ENCODE measurements at places on chromosomes 13 and 19.

DNA sequence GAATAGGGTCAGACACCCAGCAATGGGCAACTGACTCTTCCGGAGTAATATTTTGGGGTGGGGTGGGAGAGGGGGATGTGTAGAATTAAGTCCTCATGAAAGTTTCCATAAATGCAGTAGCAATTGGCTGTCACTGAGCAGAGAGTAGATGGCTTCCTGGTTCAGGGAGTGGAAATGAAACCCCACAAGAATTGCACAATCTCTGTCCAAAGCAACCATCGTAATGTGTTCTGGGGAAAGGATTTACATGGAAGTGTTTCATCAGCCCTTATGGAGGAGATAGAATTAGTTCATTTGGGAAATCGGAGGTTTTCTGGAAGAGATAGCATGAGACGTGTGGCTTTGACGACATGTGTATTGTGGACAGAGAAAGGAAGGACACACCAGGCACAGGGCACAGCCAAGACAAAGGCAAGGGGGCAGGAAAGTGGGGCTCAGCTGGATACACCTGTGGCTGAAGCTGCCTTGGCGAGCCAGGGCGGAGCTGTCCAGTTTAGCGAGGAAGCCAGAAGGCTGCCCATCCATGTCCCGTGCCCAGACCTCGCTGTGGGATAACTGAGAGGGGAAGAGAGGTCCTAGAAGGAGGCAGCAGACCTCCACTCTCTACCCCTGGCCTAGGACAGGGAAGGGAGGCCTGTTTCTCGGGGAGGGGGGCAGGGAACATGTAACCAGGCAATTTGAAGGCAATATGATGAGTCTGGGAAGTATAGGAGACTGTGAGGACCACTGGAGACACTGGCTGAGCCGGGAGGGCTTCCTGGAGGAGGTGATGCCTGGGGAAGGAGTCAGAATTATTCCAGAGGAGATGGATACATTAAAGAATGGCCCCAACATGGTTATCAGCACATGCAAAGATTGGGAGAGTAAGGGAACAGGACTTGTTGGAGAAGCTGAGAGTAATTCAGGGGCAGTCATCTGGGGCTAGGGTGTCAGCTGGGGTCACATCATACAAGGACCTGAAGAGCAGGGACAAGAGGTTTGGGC lies 2.6 kb upstream of the CLEC4G start:
- DNase-seq = no peak

DNA sequence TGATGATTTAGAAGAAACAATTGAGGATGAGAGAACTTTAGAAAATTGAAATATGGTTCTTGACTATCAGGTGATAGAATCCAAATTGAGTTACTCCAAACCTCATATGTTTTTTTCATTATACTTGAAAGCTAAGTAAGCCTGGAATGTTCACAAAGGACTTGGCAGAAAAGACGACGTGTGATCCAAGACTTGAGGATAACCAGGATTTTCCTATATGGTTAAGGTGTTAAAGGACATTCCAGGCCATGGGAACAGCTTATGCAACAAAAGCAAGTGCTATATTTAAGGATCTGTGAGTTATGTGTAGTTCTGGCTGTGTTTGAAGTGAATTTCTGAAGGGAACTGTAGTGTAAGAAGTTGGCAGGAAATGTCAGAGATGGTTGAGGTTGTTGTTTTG lies 52.5 kb downstream of the SLITRK1 start:
- no peak for DNase-seq

- no peak for DNase-seq
Observed at GRCh38 chr19:52335768-52336116, 301 bp upstream of the ZNF610 start.

GRCh38 chr19:43976732-43977131 lies 7.3 kb upstream of the ZNF155 start:
- no peak for DNase-seq

DNA sequence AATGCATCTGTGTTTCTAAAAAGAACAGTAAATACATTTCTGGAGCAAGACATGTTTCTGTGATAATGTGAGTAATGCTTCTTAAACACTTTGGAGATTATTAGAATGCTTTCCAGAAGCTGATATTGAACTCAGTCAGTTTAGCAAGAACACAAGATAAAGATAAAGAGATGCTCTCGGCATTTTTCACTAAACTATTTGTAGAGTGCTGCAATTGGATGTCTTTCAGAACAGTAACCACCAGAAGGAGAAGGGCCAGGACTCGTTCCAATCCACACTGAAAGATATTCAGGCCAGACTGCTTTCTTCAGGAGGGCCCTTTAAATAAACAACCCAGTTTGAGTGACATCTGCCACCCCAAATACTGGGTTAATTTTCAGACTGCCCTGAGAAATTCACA lies 456.0 kb downstream of the TBC1D4 start:
- DNase-seq = no peak

GRCh38 chr19:31377736-31378135 lies 28.5 kb upstream of the TSHZ3 start:
- DNase-seq = no peak

DNA sequence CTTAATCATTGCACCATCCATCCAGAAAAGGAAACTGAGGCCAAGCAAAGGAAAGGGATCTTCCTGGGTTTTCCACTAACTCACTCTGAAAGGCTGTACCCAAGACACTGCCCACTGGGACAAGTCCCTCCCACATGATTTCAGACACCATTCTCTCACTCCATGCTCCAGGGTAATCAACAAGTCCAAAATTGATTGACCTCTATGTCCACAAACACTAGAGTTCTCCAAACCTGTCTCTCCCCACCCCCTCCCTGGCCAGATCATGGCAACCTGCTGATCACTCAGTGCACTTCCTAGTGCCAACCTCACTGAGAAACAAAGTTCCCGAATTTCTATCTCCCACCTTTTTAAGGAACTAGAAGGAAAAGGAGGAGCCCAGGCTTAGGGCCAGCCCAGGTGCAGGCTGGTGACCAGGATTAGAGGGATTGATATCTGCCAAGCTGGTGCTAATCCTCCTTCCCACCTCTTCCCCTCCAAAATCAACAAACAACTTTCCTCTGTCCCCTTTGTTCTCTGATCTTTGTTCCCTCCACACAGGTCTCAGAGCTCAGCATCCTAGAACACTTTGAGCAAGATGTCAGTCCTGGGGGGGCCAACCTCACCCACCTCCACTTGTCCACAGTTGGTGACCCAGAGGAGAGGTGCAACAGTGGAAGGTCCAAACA lies 2.4 kb upstream of the CYP2A13 start:
- no peak for DNase-seq

DNA sequence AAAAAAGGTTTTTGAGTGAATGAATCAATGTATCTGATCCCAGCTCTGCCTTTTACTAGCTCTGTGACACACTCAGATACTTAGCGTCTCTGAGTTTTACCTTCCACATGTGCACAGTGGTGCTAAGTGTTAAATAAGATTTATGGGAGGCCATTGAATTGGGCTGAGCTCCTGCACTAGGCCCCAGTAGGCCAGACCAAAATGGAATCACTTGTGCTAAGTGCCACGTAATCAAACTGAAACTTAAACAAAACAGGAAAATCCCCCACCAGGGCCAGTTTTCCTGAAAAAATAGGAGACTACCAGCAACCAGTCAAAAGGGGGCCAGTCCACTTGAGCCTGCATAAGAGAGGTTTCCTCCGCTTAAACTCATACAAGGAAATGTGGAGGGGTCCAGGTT lies 40.9 kb downstream of the GJA3 start:
- no peak for DNase-seq

GRCh38 chr13:80363890-80364503 lies 23.1 kb upstream of the SPRY2 start:
- no peak for DNase-seq

DNA sequence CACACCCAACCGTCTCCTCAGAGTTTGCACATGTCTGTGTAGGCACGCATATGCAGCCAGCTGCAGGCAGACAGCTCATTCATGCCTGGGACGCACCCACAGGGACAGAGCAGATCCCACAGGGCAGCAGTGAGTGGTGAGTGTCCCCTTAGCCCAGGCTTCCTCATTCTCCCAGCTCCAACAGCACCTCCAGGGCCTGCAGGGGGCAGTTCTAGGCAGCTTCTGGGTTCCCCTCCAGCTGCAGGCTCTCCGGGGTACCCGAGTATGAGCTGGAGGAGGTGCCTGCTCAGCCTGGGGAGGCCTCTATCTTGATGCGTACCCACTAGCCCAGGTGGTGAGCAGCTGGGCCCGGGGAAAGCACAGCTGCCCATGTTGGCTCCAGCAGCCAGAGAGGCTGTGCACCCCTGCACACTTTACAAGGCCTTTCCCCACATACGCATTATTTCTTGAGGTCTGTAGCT lies 1.3 kb upstream of the SHANK1 start:
- DNase-seq = no peak

DNA sequence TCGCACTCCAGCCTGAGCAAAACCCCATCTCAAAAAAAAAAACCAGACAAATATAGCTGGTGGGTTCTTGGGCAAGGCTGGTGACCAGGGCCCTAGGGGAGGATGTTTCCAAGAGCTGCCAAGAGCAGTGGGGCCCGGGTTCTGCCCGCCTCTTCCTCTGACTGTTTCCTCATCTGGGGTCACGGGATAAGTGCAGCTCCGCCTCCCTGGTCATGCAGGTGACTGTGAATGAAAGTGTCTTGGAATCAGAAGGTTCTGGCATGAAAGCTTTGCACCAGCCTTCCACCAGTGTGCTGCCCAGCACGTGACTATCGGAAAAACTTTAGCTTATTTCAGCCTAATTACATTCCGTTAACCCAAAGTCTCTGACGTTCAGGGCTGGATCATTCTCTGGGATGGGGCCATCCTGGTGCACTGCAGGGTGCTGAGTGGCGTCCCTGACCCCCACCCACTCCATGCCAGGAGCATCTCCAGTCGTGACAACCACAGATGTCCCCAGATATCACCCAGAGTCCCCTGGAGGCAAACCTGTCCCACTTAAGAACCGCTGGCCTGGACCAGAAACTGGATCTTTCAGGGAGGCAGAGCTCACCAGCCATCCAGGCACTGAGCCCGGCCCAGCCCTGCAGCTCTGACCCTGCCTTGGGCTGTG lies 85.6 kb downstream of the GNG7 start:
- no peak for DNase-seq

- peak; percentile 71 for DNase-seq
Observed at GRCh38 chr13:28568286-28568685, 73.4 kb upstream of the FLT1 start.

- no peak for DNase-seq
Observed at GRCh38 chr19:28185646-28186045, 1027.3 kb downstream of the UQCRFS1 start.

DNA sequence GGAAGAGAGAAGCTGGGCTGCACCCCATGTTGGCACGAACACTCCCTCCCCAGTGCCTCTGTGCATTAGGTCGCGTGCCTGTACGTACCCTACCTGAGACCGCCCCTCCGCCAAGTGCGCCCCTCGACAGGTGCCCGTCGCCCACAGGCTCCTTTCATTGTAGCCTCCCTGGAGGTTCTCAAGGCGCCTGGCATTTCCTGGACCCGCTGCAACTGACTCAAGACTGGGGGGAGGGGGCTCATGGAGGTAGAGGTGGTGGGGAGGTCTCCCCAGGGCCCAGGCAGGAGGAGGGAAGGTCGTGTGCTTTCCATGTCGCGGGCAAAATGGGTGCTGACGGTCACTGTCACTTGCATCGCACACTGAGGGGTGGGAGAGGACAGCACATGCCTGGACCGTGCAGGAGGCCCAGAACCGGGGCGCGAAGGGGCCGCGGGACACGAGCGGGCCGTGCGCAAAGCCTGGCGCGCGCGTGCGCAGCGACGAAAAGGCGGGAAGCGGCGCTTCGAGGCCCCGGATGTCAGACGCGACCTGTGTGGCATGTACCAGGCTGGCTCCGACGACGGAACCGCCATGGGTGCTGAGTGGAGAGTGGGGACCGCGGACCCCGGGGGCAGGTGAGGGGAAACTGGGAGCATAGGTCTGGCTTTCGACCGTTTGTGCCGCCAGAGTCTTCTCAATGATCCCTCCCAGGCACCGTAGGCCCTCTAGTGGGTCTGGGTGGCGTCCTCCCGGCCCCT lies 16.5 kb downstream of the NFIX start:
- DNase-seq = no peak

DNA sequence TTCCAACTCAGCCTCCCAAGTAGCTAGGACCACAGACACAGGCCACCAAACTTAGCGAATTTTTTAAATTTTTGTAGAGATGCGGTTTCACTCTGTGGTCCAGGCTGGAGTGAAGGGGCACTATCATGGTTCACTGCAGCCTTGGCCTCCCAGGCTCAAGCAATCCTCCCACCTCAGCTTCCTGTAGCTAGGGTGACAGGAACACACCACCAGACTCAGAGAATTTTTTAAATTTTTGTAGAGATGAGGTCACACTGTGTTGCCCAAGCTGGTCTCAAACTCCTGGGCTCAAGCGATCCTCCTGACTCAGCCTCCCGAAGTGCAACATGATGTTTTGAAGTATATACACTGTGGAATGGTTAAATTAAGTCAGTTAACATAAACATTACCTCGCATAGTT lies 263.6 kb downstream of the OXGR1 start:
- DNase-seq = no peak

DNA sequence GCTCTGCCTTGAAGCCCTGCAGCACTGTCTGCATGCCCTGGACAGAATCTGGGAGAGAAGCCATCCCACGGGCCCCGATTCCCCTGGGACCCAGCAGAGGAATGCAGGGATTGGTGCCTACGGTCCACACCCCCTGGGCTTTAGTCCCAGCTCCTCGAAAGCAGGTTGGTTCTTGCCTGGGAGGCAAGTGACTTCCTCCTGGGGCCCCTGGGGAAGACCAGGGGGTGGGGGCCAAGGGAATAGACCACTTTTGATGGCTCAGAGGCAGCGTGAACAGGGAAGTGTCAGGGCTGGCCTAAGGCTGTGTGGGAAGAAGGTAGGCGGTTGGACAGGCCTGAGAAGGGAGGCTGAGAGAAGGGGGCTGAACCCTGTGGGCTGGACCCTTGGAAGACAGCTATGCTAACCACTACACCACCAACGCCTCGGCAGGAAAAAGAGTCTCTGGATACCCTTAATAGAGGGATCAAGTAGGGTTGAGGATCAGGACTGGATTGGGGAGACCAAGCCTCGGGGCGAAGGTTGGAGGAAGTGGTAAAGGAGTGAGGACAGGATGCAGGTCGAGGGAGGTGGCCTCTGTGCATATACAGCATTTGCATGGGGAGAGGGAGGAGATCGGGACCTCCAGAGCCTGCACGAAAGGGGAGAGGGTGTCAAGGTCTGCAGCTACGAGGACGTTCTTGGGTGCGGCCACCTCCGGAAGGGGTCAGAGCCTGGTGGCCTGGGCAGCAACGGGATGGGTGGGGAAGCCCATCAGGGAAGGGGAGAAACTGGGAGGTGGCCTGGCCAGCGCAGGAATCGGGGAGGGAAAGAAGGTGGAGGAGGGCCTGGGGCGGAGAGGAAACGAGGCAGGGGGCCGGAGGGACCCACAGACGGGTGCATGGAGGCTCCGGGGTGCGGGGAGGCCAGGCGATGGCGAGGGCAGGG lies 709 bp downstream of the DPP9 start:
- no peak for DNase-seq

- DNase-seq = no peak
Observed at GRCh38 chr19:21604351-21604926, 99.0 kb downstream of the ZNF429 start.

Measured in heart right ventricle (tissue), 16 donors.